Vagina (tissue), 2 donors: ENCODE measurements at places on chromosomes 7 and 10. TPM values are rescaled to one million over a fixed set of nuclear protein-coding genes. Genes with fewer than 3 reads are reported as not detected.

The MEOX2 gene
- 1.7 TPM for total RNA-seq

The LRRC61 gene
- 14.0 TPM for total RNA-seq

- H3K4me1 ChIP-seq = no peaks in the 10 kb centered on the region
- DNase-seq = no peak
- H3K4me3 ChIP-seq = no peak overlapping the region
Measured at GRCh38 chr10:95096143-95096542, 26.8 kb upstream of the CYP2C8 start.

DNA sequence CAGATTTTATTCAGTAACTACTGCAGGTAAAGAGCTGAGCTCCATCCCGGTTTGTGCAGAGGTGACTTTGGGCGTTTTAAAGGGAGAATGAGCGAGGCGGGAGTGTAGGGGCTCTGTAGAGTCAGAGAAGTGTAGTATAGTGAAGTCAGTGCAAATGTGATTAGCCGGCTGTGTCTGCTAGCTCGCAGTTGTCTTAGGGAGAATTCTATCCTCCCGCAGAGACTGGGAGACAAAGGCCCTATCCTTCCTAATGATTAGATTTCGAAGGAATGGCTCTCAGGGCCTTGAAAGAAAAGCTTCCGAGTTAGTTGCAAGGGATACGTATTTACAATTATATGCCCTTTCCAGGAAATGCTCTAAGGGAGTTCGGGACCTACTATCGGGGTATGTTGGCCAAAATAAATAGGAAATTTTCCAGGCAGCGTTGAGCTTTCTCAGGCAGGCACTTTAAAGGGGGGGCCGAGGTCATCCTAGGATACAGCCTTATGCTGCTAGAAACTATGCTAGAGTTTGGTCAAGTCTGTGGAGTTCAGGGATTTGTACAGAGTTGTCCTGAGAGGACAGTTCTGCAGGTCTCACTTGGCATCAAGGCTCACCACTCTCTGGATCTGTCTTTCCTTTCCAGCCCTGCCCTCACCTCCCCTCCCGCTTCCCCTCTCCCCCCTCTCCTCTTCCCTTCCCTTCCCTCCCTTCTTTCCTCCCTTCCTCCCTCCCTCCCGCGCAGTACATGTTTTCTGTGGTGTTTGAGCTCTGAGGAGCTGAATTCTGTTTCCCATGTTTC lies 825 bp downstream of the MRPL32 start:
- peaks cover 25% of the 10 kb centered on the region for H3K36me3 ChIP-seq
- peak overlapping the region; percentile 79 for H3K27ac ChIP-seq
- peaks cover 59% of the 10 kb centered on the region for H3K4me1 ChIP-seq
- H3K27me3 ChIP-seq = no peaks in the 10 kb centered on the region

- DNase-seq = no peak
- H3K27ac ChIP-seq = no peak overlapping the region
- H3K4me1 ChIP-seq = no peaks in the 10 kb centered on the region
- no peaks in the 10 kb centered on the region for H3K36me3 ChIP-seq
- no peak overlapping the region for H3K4me3 ChIP-seq
Measured at GRCh38 chr7:309586-310228, 19.7 kb downstream of the FOXL3 start.

The PLA2G12B gene
- total RNA-seq = not detected

DNA sequence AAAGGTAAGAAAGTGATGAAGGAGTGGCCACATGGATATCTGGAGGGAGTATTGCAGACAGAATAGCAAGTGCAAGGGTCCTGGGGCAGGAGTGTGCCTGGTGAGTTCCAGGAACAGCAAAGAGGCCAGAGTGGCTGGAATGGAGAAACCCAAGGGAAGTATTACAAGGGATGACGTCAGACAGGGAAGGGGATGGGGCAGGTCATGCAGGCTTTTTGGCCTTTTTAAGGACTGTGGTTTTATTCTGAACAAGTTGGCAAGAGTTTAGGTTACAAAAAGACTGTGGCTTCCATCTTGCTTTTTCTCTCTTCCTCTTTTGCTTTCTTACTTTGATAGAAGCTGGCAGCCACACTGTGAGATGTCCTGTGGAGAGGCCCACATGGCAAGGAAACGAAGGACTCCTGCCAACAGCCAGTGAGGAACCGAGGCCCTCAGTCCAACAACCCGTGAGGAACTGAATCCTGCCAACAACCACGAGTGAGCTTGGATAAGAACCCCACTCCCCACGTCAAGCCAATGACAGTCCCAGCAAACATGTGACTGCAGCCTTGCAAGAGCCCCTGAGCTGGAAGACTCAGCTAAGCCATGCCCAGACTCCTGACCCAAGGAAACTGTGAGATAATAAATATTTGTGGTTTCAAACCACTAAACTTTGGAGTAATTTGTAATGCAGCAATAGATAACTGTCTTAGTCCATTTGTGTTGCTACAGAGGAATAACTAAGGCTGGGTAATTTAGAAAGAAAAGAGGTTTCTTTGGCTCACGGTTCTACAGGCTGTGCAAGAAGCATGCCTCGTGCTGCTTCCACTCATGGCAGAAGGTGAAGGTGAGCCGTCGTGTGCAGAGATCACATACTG lies 19.8 kb upstream of the KDM7A start:
- H3K4me3 ChIP-seq = no peak overlapping the region
- H3K4me1 ChIP-seq = no peaks in the 10 kb centered on the region
- no peak overlapping the region for H3K27ac ChIP-seq
- H3K36me3 ChIP-seq = no peaks in the 10 kb centered on the region

The CD36 gene
- 102 TPM for total RNA-seq

DNA sequence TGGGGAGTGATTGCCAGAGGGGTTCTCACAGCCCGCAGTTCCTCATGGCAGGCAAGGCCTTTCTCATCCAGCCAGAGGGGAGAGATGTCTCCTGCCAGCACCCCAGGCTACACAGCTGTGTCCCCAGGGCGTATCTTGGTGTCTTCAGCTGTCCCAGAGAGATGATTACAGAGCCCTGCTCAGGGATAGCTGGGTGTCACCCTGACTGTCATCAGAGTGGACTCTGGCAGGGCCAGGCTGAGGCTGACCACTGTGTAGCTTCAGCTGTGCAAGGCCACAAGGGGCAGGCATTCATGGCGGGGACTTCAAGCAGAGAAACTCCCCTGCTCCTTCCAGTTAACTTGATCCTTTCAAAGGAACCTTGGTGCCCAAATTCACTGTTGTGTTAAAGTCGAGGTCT lies 124.2 kb downstream of the RGS10 start:
- no peak overlapping the region for H3K4me3 ChIP-seq
- H3K36me3 ChIP-seq = no peaks in the 10 kb centered on the region
- H3K27ac ChIP-seq = no peak overlapping the region
- H3K27me3 ChIP-seq = no peaks in the 10 kb centered on the region
- no peak for DNase-seq

DNA sequence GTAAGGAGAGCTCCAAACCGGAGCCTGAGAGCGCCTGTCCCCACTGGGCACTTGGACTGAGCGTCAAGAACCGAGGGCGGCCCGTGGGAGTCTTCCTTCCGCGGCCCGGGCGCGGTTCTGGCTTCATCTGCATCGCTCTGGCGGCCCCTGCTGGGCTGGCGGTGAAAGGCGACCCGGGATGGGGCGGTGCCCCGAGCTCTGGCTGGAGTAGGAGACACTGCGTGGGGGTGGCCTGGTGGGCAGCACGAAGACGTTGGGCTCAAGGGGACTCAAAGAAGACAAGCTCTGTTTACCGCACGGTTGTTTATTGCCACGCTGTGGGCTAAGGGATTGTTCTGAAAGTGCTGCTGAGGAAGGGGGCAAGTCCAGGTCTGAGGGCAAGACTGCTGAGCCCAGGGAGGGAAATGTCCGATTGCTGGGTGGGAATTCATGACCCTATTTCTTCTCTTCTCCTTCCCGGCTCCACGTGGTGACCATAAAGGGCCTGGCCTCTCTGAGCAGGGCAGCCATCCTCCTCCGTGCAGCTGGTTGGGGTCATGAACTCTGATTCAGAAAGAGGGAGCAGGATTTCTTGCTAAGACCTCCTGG lies 29.8 kb downstream of the PLAU start:
- no peaks in the 10 kb centered on the region for H3K27me3 ChIP-seq
- DNase-seq = no peak
- peak overlapping the region; percentile 71 for H3K27ac ChIP-seq
- peaks cover 27% of the 10 kb centered on the region for H3K4me1 ChIP-seq

GRCh38 chr10:89119651-89120050 lies 87.5 kb downstream of the CH25H start:
- H3K27me3 ChIP-seq = no peaks in the 10 kb centered on the region
- no peak overlapping the region for H3K4me3 ChIP-seq
- no peaks in the 10 kb centered on the region for H3K36me3 ChIP-seq
- no peaks in the 10 kb centered on the region for H3K4me1 ChIP-seq
- no peak overlapping the region for H3K27ac ChIP-seq
- DNase-seq = no peak

The ARMC10 gene
- 36.6 TPM for total RNA-seq

- no peaks in the 10 kb centered on the region for H3K27me3 ChIP-seq
- no peaks in the 10 kb centered on the region for H3K36me3 ChIP-seq
Measured at GRCh38 chr10:35347899-35348608, 11.7 kb downstream of the CCNY start.

DNA sequence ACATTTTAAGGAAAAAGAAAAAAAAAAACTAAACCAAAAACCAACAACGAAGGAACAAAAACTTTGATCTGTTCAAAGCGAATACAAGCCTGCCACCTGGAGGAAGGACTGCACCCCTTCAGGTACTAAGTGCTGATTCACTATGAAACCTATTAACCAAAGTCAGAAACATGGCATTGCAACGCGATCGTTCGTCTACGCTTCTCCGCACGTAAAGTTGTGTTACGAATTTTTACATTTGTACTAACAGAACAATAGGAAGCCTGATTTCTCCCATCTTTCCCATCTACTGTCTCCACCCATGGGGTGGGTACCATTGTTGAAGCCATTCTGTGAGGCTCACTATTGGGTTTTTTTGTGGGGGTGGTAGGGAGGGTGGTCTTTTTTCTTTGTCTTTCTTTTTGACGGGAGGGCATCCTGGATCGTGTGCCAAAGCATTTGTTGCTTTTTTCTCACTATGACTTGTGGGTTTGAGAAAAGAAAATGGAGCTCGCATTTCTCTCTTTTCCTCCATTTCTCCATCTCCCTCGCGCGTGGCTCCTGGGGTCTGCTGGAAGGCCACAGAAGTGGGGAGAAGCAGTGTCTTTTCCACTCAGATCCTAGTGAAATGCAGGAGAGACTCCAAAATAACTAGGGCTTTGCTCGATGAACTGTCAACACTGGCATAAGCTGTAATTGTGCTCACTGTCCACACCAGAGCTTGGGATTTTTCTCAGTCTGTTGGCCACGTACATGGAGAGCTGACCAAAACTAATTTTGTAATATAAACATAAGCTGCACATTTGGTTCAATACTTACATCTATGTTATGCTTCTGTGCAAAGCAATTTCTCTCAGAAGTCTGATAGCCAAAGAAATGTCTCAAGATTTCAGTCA lies 100.9 kb upstream of the YAE1 start:
- no peak overlapping the region for H3K27ac ChIP-seq
- no peaks in the 10 kb centered on the region for H3K27me3 ChIP-seq
- DNase-seq = no peak
- no peaks in the 10 kb centered on the region for H3K36me3 ChIP-seq
- H3K4me3 ChIP-seq = no peak overlapping the region

DNA sequence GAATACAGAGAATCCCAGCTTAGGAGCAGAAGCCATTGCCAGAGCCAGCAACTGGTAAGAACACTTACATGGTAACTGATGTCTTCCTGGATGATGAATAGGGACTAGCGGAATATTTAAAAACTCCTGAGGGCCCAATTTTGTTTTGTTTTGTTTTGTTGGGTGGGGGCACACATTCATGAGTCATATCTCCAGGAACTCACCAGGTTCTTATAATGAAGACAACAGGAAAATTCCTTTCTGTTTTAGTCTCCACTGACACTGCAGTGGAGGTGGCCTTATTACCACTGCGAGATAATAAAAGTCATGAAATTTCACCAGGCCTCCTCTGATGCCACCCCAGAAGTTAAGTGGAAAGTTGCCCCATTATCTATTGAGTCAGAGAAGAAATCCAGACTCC lies 6.6 kb upstream of the CUZD1 start:
- DNase-seq = no peak
- H3K4me3 ChIP-seq = no peak overlapping the region
- H3K36me3 ChIP-seq = no peaks in the 10 kb centered on the region
- H3K27me3 ChIP-seq = no peaks in the 10 kb centered on the region

DNA sequence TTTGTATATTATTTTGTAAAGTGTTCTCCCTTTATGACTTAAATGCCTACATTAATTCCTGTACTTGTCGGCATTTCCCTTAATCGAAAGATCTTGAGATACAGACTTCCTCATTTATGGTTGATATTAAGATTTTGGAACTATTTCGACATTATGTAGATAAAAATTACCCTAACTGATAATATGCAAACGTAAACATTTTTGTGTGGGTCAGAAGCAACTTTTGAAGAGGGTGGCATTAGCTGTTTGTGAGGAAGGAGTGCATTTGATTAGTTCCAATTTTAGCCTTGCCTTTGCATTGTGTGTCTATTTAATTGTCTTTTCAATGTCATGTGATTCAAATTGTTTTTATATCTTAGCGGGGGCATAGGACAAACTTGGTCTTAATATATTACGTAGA lies 114.7 kb downstream of the BICC1 start:
- no peak for DNase-seq
- H3K27ac ChIP-seq = no peak overlapping the region
- no peaks in the 10 kb centered on the region for H3K4me1 ChIP-seq

- H3K36me3 ChIP-seq = no peaks in the 10 kb centered on the region
- no peak overlapping the region for H3K4me3 ChIP-seq
- H3K27ac ChIP-seq = no peak overlapping the region
- H3K27me3 ChIP-seq = no peaks in the 10 kb centered on the region
- no peak for DNase-seq
- H3K4me1 ChIP-seq = peaks cover 9% of the 10 kb centered on the region
Measured at GRCh38 chr10:110491346-110491745, 6.4 kb upstream of the DUSP5 start.
